Umbilical cord (tissue), 2 donors: ENCODE measurements at places on chromosomes 11 and 22. TPM values are rescaled to one million over a fixed set of nuclear protein-coding genes. Genes with fewer than 3 reads are reported as not detected.

GRCh38 chr11:2889362-2890273, 4.0 kb upstream of the CDKN1C start:
- no peak for DNase-seq

DNA sequence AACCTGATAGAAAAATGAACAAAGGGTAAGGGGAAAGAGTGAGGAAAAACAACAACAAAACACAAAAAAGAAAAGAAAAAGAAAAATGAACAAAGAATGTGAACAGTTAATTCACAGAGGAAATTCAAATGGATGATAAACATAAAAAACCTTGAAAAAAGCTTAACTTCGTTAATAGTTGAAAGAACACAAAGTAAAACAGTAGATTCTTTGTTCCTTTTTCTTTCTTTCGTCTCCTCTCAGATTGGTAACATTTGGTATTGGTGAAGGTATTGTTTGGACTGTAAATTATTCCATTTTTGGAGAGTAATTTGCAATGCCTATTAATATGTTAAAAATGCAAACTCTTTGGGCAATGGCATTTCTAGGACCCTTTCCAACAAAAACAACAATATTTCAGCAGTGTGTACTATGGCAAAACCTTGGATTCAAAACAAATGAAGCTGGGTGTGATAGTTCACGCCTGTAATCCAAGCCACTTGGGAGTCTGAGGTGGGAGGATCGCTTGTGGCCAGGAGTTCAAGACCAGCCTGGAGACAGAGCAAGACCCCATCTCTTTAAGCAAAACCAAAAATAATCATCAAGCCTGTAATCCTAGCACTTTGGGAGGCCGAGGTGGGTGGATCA, 3.3 kb upstream of the BACE1 start:
- no peak for DNase-seq

USH1C gene
- 5.3 TPM for total RNA-seq

- DNase-seq, result no peak
These were observed 13.2 kb upstream of the TSKU start for GRCh38 chr11:76769645-76770586.

TIGD3 gene
- total RNA-seq, result 1.4 TPM

DNA sequence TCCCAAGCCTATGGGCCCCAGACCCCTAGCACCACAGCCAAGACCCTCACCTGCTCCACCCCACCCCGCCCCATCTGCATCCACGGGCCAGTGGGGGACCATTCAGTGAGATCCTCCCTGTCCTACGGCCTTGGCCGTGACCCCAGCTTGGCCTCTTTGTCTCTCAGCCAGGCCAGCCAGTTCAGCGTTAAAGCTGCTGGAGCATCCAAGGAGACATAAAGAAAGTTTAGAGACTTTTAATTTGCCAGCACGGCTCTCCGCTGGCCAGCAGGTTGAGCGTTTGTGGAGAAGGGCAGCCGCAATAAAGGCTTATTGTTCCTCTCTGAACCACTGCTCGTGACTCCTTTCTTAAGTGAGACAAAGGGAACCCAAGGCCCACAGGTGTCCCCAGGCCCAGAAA, 49.3 kb upstream of the LMO1 start:
- no peak for DNase-seq

OR51B4 gene
- 3.1 TPM for total RNA-seq
